ENCODE measurements at places on chromosomes 2 and 18.

GRCh38 chr2:22904126-22904684 lies 480.8 kb upstream of the KLHL29 start:
- peak; percentile 3 for DNase-seq

DNA sequence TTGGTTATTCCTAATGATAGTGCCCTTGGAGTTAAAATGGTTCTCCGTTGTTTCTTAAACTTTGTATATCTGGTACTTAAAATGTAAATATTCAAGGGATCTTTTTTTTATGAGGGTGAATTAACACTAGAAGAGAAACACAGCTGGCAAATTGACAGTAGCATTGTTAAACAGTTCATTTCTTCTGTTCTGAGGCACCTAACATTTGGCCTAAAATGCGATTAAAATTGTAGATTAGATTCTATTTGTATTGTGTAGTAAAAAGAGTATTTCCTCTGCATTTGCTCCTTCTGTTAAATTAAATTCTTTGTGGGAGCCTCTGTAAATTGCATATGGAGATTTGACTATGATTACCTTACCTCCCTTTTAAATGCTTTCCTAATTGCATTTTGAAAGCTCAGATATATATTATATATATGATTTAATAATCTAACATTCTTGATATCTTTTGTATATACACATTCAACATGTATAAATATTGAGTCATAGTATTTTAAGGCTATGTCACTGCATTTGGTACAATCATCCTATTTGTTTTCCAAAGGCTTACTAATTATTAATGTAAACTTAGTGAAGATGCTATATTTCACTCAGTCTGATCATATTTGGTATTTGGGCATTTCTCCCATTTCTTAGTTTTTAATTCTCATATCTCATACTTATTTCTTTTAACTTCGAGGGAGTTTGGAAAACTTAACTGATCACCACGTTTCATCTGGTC lies 124.4 kb downstream of the AGPS start:
- DNase-seq = no peak

GRCh38 chr2:36469106-36469477 lies 113.5 kb downstream of the CRIM1 start:
- no peak for DNase-seq

GRCh38 chr2:195820373-195820772 lies 163.3 kb downstream of the SLC39A10 start:
- no peak for DNase-seq

DNA sequence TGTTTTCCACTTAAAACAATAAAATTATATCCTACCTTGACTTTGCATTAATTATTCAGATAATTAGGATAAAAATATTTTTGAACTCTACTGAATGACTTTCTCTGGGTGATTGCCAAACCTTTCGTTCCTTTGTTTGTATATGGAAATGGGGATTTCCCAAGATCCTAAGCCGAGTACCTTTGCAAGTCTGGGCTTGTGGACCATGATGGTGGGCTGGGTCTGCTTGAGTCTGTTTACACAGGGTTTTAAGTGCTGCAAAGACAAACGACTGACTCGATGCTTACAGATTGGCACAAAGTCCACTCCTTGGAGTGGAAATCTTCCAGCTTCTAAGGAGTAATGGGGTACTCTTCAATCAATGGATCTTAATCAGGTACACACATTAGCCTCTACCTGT lies 659.5 kb downstream of the TSN start:
- no peak for DNase-seq

- DNase-seq = no peak
Measured at GRCh38 chr2:238515377-238515776, 88.7 kb downstream of the ASB1 start.

DNA sequence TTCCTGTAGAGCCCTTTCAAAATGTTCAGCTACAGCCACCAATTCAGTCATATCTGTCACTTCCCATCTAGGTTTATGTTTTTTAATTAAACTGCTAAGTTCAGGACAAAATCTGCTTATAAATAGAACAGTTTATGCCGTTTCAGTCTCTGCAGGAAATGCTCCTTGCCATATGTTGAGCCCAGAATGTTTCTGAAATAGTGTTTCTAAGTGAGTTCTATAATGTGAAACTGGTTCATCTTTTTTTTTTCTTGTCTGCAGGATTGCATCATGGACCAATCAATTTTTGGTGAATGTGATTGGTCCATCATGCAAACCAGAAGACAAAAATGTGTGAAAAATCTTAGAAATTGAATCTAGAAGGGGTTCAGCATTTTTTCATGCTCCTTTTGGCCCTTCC lies 30.2 kb upstream of the RHOB start:
- no peak for DNase-seq

- no peak for DNase-seq
Measured at GRCh38 chr2:64942693-64943092, 46.5 kb upstream of the SLC1A4 start.

DNA sequence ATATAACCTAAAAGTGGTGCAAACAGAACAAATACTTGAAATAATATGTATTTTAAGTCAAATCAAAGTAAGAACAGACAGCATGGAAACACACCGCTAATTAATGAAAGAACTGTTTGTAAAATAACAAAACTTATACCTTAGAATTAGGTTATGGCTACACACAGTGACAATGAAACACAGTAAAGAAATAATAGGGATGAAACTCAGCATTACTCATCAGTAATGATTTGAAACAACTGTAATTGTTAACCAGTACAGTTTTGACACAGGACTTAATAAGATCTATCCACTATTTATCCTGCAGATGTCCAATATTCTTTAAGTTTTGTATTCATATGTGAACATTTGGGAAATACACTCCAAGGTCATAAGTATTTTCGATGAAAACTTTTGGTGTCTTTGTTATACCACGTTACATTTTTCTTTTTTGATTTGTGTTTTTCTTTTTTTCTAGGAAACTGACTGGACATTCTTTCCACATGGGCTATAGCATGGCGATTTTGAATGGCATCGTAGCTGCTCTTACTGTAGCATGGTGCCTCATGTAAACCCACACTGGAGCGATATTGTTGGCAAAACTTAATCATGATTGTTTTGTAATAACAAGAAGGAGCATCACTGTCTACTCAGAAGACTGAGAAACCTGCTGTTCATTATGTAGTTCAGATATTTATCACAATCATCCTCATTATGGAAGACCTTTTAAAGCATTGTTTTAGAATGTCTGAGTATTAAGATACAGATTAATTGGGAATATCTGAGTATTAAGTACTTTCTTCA lies 41.1 kb downstream of the ARL6IP6 start:
- no peak for DNase-seq

GRCh38 chr2:105865222-105865913 lies 120.7 kb downstream of the NCK2 start:
- no peak for DNase-seq
